ENCODE measurements at places on chromosomes 3 and 15.

- DNase-seq: no peak
Observed at GRCh38 chr3:42216931-42217333, 49.1 kb downstream of the CCK start.

DNA sequence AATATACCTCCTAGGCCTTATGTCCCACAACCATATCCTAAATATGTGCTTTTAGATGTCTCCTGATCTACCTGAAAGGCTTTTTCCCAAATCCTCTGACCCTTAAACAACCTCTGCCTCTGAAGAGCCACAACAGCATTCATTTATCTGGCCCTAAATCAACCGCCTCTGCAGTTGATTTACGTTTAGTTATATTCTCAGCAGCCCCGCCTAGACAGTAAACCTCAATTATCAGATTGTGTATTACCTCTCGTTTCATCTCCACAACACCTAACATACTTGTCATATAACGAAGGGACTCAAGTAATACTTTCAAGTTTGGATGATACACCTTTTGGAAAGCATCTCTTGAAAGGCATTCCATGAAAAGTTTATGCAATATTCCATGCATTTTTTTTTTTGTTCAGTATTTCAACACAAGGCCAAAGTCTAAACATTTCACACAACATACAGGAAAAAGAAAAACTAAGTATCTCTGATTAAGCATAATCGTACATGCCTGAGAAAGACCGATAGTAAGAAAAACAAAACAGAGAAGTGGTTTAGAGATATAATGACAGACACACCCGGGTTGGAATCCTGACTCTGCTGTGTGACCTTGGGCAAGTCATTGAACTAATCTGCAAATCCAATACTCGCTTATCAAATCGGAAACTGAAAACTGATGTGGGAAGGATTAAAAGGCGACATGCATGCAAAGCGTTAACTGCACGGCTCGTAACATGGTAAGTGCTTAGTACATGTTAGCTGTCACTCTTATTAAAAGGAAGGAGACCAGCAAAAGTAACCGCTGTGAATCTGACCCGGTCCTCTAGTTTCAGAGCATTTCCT is 778 bp downstream of the CRBN start:
- peak; percentile 47 for DNase-seq

- DNase-seq: peak; percentile 77
Observed at GRCh38 chr3:138347960-138348753, at the start of gene MRAS. Gene MRAS, plus strand, starts transcription at chr3:138348579. Its CDS starts 24,305 bp downstream, at chr3:138372884.

DNA sequence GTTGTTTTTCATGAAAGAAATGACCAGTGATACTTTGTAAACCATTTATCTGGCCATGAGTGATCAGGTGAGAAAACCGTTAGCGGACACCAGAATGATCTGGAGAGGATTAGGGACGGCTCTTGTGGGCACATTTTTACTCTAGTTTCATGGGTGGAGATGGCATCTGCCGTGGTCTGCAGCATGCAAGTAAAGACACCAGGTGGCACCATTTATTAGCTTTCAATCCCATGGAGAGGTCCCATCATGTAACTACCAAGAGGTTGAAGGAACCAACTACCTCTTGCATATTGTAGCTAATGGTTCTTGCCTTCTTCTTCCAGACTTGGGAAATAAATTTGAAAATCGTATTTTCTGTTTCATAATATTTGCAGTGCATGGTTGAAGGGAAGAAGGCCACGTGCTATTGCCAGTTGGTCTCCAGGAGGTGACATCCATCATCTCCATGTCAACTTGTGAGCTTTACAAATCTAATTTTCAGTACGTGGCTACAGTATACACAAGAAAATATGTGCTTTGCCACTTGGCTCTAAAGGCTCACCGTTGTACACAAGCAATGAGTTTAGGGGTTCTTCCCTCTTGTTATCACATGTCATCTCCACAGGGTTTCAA is 1.5 kb upstream of the MAPKBP1 start:
- DNase-seq: peak; percentile 83

GRCh38 chr3:184156522-184156955 is 1.4 kb downstream of the DVL3 start:
- no peak for DNase-seq

DNA sequence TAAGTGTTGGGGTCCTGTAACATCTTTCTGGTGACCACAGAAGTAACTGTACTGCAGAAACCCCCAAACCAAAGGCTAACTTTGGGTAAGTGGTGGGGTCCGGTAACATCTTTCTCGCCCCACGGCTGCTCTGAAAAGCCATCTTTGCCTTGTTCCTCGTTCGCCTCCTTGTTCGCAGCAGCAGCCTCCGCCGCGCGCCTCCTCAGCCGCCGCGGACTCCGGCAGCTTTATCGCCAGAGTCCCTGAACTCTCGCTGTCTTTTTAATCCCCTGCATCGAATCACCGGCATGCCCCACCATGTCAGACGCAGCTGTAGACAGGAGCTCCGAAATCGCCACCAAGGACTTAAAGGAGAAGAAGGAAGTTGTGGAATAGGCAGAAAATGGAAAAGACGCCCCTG is 316.8 kb downstream of the TUSC7 start:
- no peak for DNase-seq

GRCh38 chr3:31891876-31892455 is 89.1 kb downstream of the OSBPL10 start:
- no peak for DNase-seq

DNA sequence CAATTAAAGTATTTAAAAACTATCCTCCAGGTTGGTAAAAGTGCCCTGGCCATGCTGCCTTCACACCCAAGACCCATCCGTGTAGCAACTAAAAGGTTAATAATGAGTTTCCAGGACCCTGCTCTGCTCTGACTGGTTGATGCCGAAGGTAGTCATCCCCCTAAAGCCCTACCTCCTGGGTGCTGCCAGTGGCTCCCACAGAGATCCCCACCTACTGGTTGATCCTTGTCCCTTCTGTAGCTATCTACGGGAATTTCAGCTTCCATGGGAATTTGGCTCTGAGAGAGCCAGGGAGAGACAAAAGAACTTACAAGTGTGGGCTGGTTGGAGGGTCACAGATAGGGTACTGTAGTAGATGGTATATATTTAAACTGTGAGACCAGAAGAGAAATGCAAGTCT is 110.6 kb upstream of the NANOGP8 start:
- DNase-seq: no peak

GRCh38 chr15:66574596-66574950 is 8.8 kb upstream of the LCTL start:
- no peak for DNase-seq

DNA sequence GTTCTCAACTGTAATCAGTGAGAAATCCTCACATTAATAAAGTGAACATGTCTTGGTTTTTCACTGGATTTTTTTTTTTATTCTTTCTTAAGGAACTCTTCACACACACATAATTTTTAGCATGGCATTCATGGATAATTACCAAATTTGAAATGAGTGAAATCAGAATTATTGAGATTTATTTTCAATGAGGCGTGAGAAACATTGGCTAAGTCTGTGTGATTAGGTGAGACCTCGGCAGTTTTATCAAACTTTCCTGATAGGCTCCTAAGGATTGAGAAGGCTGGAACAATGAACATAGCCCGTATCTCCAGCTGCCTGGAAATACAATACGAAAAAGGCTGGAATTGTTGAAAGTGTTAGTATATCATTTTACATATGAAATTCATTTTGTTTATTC is 35.5 kb downstream of the MDFIC2 start:
- DNase-seq: no peak

- no peak for DNase-seq
Observed at GRCh38 chr3:116265320-116265695, 180.0 kb downstream of the LSAMP start.

GRCh38 chr3:77324105-77324504 is 284.2 kb downstream of the ROBO2 start:
- DNase-seq: no peak

- no peak for DNase-seq
Observed at GRCh38 chr15:47794252-47794914, 77.1 kb downstream of the SEMA6D start.

DNA sequence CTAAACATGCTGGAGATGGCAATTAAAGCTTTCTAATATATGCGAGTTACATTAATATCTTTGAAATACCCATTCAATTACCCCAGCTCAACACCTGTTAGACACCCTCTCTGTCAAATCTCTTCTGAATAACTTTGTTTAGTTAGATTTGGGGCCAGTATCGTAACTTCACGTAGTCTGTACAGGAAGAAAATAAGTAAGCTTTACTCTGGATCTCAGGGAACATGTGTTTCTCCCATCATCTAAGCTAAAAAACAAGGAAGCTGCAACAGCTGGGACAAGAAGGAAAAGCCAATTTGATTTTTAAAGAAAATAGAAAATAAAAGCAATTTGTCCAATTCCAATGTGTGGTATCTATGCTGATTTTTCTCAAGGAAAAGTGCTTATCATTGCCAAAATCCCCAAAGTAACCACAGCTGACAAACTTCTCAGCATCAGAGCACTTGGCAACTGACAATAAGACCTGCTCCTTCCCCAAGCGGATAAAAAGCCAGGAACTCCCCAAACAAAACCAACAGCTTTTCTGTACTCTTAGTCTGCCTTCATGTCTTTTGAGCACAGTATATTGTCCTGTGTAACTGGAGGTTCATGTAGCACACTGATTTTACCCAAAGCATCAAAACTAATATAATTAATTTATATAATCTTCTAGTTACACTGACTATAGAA is 279.1 kb downstream of the ZBTB20 start:
- DNase-seq: no peak

GRCh38 chr3:68007621-68008226 is 353.3 kb upstream of the SUCLG2 start:
- no peak for DNase-seq

GRCh38 chr3:114079761-114080160 is 23.2 kb downstream of the QTRT2 start:
- DNase-seq: peak; percentile 51

GRCh38 chr15:57045741-57046382 is 127.4 kb downstream of the TCF12 start:
- DNase-seq: no peak

DNA sequence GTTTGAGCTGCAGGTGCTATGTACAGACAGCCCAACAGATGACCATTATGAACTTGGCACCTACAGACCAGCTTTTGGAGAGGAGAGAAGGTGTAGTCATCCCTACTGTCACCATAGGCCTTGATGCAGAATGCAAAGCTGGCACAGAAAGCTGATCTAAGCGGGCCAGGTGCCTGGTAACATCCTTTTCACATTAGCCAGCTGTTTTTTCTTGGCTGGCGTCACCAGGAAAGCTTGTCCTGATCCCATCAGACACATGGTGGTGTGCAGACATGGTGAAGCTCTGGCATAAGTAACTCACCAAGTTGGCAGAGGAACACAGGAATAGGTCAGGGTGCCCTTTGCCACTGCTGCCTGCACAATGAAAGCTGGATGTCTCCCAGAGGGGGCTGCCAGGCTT is 97.2 kb upstream of the MB21D2 start:
- no peak for DNase-seq

- no peak for DNase-seq
Observed at GRCh38 chr3:124964387-124964786, 29.8 kb upstream of the MUC13 start.

GRCh38 chr3:11060500-11061251 is 68.1 kb downstream of the SLC6A1 start:
- DNase-seq: peak; percentile 70

GRCh38 chr3:61141697-61142096 is 109.6 kb downstream of the FHIT start:
- DNase-seq: no peak

DNA sequence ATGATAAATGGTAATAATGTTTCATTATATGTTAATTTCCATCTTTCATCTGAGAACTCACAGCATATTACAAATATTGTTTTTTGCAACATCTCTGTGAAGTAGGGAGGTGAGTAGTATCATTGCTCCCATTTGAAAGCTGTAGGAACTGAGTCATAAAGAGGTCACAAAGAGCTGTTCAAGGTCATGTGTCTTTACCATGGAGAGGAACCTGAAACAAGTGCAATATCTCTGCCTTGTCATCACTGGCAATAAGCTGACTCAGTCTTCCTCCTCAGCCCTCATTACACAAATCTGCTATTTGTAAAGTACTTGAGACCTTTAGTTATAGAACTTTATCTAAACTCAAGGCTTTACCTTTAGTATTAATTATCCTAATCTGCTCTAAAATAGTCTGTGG is 4.4 kb upstream of the ATP13A4 start:
- no peak for DNase-seq

GRCh38 chr3:84961521-84962255 is 2.9 kb downstream of the CADM2 start:
- no peak for DNase-seq

GRCh38 chr15:78339559-78339958 is 594 bp upstream of the CRABP1 start:
- no peak for DNase-seq

- DNase-seq: no peak
Observed at GRCh38 chr15:62999923-63000561, 42.5 kb upstream of the TPM1 start.

GRCh38 chr3:125067225-125067624 is 11.4 kb upstream of the HEG1 start:
- DNase-seq: no peak

GRCh38 chr3:148866261-148866660 is 1.2 kb downstream of the CPA3 start:
- no peak for DNase-seq

GRCh38 chr3:136891934-136892855 is 30.2 kb downstream of the NCK1 start:
- DNase-seq: no peak

All from OCI-M1 (cell line).